Kasumi-1 (cell line): ENCODE measurements at places on chromosomes 6 and 20.

- DNase-seq, result no peak
Observed at GRCh38 chr6:5828296-5828695, 178.4 kb downstream of the NRN1 start.

GRCh38 chr20:53202777-53203176, 230.6 kb downstream of the TSHZ2 start:
- no peak for DNase-seq

- DNase-seq, result no peak
Observed at GRCh38 chr20:61769286-61769832, 296.3 kb downstream of the TAF4 start.

GRCh38 chr6:57254055-57254717, 32.1 kb upstream of the RAB23 start:
- DNase-seq, result peak; percentile 23

DNA sequence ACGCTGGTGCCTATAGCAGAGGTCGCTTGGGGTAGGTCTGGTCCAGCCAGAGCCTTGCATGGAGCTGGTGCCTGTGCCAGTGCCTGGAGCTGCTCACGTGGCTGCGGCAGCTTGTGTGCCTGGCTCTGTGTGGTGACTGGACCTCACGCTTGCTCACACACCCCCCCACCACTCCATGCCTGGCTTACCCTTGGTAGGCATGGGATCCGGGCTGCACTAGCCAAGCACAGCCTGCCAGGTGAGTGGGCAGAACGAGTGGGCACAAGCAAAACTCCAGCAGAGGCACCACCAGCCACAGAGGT, 13.0 kb upstream of the DBNDD2 start:
- no peak for DNase-seq

GRCh38 chr6:14381829-14382677, 264.5 kb downstream of the CD83 start:
- no peak for DNase-seq

- DNase-seq, result no peak
Observed at GRCh38 chr6:89386917-89387491, 25.1 kb downstream of the RRAGD start.

DNA sequence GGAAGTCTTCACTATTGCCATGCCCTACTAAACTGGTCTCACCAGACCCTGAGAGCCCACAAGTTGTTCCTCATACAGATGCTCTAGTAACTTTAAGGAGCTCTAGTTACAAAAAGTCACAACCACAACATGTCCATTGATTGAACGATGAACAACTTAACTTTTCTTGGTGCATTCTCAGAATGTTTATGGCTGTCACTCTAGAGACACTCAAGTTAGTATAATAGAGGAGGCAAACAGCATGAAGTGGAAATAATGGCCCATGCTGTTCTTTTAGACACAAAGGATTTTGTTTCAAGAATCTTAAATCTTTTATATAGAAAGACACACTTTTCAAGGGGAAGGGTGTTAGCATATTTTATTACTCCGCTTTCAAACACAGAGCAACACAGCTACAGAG, 934.4 kb downstream of the HACE1 start:
- DNase-seq, result no peak

DNA sequence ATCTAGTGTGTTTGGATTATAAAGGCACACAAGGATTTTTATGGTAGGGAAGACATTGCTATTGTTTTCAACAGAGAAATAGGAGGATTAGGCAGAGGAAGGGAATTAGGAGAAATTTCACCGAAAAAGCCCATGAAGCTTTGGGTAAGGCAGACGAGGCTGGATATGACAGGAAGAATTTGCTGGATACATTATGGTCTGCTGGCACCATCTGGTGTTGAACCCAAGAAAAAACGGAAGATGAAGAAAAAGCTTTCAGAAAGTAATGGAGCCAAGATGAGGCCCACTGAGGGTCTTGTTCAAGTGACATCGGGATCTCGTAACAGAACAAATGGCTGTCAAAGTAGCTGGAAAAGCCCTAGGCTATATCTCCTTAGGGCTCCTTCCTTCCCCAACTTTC, 56.5 kb downstream of the OR2J2 start:
- DNase-seq, result no peak

GRCh38 chr6:97053643-97054411, 129.3 kb downstream of the KLHL32 start:
- DNase-seq, result peak; percentile 56

GRCh38 chr6:33412140-33413009, 1.6 kb downstream of the PHF1 start:
- DNase-seq, result no peak

GRCh38 chr6:101013612-101014195, 132.6 kb upstream of the ASCC3 start:
- no peak for DNase-seq

DNA sequence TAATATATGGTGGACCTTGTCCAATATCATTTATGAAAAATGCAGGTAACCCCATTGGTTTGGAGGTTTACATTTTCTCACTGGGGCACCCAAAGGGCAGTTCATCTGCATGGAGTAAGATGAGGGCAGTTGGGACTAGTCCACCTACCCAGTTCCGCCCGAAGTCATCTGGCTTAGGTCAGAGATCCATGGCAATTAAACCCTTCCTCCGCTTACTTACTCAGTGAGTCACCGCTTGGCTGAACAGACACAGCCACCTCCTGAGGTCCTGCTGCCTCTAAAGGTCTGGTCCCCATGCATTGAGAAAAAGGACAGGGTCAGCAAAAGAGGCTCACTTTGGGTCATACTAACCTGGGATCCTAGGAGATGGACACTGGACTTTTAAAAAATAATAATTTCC, 102.9 kb upstream of the PRL start:
- no peak for DNase-seq

- no peak for DNase-seq
Observed at GRCh38 chr6:3749067-3749841, 2.3 kb downstream of the PXDC1 start.

- DNase-seq, result no peak
Observed at GRCh38 chr6:98581705-98582104, 252.7 kb upstream of the POU3F2 start.

DNA sequence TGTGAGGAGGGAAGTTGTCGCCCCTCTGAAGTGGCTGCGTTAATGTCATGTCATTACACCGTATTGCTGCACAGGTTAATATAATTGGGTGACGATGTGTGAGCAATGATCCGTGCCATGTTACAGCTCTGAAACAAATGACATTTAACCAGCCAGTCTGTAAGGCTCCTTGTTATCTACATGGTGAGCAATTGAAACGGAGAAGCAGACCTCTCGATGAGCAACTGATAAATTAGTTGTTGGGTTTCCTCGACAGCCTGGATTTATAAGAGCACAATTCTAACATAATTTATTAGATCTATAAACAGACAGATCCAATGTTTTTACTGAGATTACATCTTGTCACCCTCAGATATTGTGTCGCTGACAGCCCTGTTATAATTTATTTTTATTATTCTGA, 49.9 kb upstream of the MAFB start:
- no peak for DNase-seq

GRCh38 chr20:54051068-54051467, 19.3 kb downstream of the BCAS1 start:
- no peak for DNase-seq

DNA sequence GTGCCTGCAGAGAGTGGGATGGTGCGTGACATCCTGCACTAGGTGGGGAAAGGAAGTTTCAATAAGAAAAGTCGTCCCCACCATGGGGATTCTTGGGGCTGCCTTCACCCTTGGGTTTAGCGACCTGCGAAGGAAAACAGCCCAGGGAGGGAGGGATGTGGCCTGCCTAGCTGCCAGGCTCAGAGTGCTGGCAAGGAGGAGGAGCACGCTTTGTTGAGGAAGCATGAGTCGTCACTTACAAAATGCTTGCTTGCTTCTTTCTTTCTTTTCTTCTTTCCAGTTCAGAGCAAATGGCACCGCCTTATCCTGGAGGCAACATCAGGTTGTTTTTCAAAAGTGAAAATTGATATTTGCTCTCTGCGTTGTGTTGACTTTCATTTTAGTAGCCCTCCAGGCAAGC, 123.2 kb downstream of the TFAP2C start:
- DNase-seq, result no peak

- DNase-seq, result no peak
Observed at GRCh38 chr6:163721922-163722692, 307.6 kb downstream of the QKI start.

DNA sequence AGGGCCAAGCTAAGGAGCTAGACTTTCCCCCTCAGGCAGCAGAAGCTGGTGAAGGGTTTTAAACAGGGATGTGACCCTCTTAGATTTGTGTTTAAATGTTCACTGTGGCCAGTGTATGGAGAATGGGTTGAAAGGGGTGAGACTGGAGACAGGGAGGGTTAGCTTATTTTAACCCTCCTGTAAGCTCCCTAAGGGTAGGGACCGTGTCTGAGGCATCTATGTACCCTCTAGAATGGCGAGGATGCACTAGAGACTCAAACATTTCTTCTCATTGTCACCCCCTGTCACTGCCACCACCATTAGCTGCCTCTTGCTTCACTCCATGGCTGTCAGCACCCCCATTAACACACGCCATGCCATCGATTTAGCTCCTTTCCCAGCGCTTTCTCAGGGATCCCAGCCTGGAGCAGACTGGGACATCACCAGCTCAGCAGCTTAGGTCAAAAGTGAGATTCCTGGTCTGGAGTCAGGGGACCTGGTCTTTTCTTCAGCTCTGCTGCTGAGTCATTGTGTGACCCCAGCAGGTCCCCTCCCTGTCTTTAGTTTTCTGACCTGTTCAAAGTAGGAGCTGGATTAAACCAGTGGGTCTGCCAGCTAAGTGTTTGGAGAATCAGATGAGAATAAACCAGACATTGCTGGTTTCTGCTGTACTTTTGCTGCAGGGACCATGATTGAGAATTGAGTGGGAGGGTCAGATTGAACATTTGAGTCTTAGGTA, 1.1 kb upstream of the SLC22A7 start:
- DNase-seq, result no peak

DNA sequence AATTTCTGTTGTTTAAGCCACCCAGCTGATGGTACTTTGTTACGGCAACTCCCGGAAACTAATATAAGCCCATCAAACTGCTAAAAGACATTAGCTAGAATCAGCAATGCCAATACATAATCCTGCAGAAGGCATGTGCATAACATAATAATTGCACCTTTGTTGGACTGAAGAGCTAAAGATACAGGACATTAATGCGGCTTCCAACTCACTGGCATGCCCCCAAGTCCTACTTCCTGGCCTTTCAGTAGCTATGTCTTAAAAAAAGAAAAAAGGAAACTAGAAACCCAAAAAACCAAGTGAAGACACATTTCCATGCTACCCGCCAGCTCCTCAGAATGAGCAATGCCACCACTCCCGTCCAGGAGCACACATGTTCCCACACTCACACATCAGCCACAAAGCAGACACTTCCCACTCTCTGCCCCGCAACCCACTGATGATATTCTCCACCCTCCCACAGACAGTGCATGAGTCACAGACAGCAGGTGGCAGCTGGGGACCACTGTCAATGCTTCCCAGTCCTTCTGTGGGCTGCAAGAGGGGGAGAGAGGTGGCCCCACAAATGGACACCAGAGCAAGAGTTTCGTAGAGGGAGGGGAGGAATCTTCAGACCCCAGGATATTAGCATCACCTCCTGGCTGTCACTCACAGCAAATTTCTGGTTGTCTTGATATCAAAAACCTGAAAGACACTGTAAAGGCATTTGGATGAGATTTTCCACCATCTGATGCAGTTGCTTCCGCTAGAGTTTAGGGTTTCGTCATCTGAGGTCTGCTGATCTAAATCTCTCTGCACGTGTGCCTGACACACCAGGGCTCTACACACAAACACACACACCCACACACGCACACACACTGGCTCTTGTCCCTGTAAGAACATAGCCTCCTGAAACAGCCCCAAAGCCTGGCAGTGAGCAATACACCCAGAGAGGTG, 32.8 kb downstream of the GFOD1 start:
- peak; percentile 80 for DNase-seq

GRCh38 chr6:165722022-165722421, 59.0 kb upstream of the PDE10A start:
- no peak for DNase-seq

DNA sequence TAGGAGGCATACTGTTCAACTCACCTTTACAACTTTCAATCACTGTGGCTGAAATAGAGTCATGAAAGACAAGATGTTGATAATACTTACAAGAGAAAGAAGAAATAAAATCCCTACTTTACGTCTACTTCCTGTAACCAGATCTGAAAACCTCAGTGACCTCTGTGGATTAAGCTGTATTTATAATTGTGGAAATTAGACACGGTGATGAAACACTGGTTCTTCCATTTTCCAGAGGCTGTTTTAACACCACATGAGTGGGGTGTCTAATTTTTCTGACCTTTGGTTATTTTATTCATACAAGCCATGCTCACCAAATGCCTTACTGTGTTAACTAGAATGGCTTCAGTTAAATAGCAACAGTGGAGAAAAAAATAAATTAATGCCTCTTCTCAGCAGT, 58.5 kb upstream of the HIVEP1 start:
- DNase-seq, result no peak
